ENCODE measurements at places on chromosomes 7 and 10.

DNA sequence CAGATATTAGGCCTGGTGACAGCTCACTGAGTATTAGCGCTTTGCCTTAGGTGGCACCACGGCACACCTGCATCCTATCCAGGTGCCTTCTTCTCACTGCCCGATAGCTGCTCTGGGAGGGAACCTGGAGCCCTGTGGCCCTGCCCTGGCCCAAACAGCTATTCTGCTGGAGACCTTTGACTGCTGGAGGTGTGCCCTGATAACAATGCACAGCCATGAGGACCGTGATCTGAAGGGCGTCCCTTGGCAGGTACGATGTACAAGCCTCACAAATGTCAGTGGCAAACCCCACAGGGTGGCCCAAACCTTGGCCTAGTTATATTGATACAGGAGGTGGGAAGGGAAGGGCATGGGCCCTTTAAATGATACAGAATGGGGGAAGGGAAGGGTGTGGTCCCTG, 259.5 kb downstream of the GRID1 start:
- DNase-seq, result no peak

- DNase-seq, result no peak
Observed at GRCh38 chr10:29613791-29614190, 21.0 kb downstream of the SVIL start.

DNA sequence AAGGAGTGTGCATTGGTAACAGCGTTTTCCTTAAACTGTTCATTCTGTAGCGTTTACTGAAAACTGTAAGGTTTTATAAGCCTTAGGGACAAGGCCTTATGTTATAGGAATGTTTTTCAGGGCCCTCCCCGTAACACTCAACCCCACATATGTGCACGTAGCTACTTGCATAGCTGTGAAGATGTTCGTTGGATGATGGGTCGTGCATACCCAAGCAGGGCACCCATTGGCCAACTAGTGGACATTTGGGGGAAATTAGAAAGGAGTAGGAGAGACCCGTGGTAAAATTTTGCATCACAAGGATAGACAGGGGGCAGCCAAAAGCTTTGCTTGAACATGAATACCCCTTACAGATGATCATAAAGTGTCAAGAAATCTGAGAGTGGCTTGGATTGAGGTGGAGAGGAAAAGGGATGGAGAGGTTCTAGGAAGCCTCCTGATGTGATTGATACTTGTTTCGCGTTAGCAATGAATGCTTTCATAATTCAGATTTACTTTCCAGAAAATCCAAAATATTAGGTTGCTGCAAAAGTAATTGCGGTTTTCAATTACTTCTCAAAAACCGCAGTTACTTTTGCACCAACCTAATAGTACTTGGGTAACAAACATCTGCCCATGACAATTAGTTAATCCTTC, 878 bp downstream of the SEC61A2 start:
- DNase-seq, result peak; percentile 28

DNA sequence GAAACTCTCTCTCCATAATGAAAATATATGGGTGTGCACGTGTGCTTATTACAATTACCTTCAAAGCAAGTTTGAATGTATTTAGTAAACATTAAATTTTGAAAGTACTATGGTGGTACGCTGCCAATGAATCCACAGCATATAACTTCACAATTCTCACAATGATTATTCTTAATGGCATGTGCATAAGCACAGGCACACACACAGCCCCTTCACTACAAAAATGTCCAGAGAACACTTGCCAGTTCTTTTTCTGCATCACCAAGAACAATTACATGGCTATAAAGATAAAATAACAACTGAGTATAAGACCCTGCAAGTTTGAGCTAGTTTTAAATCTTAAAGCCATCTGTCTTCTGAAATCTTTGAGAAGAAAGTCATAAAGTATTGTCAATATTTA, 22.2 kb downstream of the SGCE start:
- no peak for DNase-seq

- DNase-seq, result no peak
Observed at GRCh38 chr7:158420591-158421340, 166.9 kb downstream of the PTPRN2 start.

- DNase-seq, result no peak
Observed at GRCh38 chr7:92714280-92714679, 122.1 kb downstream of the CDK6 start.

DNA sequence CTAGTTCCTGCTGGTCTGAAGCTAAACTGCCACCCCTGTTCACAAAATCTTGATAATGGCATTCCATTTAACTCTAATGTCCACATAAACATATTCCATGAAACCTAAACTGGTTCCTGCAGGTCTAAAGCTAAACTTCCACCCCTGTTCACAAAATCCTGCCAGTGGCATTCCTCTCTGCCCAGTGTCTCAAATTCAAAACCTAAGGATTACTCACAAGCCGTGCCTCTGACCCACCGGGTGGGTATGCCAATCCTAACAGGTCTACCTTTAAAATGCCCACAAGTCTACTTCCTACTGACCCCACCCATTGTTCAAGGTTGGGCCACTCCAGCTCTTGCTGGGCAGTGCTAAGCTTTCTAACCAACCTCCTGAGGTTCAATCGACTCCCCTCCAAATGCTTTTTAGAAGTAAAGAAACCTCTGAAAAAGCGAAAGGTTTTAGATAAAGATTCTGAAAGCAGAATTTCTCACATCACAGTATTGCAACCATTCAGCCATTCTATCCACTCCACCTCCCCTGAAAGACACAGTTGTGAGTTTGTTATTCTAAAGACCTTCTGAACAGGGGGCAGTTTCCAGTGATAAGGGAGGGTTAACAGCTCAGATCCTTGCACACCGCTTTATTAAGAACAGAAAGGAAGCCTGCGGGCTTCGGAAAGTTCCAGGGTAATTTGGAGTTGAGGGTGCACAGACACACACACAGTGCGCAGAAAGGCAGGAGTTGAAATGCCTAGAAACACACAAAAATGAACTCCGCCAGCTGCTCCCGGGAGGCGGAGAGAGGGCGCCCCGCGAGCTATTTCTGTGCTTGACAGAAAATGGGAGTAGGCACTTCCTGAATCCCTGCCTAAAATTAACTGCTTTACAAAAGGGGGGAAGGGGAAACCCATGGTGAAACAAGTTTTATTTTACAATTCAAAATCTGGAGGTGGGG, 87.7 kb downstream of the TNS3 start:
- DNase-seq, result no peak

Data from HS-5 (cell line).